LNCaP clone FGC (cell line): ENCODE measurements at places on chromosomes 1 and 21.

- DNase-seq = no peak
These were observed 16.8 kb downstream of the DUSP10 start for GRCh38 chr1:221724931-221725605.

DNA sequence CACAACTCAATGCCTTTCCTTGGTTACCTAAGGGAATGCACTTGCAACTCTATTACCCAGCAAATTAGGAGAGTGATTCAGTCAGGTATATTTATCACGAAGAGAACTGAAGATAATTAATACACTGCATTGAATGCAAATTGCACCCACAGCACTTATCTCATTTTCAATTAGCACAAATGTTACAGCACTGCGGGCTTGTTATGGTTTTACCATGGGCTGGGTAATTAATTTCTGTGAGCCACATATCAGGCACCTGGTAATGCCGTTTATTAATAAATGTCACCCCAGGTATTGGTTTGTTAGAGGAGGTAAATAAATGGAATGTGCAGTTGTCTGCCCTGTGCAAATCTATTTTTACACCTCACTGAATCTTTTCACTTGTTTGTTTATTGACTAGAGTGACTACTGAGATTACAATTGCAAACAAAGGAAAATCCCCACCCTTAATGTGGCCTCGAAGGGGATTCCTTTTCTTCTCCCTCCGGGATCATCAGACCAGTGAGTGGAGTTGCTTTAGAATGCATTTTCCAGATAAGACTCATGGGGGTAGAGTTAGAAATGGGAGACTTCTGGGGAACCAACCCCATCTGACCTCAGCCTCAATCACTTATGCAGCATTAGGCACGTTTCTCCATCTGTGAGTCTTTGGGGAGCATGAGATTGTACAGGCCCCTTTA is 269.3 kb downstream of the RPS6KC1 start:
- no peak for DNase-seq

DNA sequence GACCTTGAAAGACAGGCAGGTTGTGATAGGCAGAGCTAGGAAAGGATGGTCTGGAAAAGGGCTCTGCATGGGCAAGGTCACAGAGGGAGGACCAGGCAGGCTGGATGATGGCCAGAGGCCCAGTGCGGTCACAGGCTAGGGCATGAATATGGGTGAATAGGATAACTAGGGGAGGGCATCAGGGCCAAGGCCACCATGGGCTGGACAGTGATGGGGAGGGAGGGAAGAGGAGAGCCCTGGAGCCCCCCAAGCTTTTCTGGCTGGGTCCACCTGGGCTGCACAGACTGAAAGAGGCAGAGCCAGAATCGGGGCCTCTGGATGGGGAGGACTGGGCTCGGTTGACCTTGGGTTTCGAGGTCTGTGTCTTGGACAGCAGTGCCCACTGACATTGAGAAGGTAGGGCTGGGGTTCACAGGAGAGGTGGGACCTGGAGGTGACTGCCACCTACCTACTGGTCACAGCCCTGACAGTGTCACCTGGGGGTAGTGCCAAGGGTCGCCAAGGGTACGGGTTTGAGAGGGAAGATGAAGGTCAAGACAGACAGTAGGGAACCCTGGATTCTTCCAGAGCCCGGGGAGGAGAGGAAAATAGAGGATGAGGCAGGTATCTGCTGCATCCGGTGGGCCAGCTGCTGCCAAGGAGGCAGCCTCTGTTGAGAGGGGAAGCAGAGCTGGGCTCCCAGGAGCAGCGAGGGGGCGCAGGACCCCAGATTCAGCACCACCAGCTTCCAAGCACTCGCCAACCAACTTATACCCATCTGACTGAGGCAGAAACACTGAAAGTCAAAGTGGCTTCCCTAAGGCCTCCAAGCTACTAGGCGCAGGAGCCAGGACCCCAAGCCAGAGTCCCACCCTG is 6.1 kb upstream of the NPHP4 start:
- DNase-seq = no peak

DNA sequence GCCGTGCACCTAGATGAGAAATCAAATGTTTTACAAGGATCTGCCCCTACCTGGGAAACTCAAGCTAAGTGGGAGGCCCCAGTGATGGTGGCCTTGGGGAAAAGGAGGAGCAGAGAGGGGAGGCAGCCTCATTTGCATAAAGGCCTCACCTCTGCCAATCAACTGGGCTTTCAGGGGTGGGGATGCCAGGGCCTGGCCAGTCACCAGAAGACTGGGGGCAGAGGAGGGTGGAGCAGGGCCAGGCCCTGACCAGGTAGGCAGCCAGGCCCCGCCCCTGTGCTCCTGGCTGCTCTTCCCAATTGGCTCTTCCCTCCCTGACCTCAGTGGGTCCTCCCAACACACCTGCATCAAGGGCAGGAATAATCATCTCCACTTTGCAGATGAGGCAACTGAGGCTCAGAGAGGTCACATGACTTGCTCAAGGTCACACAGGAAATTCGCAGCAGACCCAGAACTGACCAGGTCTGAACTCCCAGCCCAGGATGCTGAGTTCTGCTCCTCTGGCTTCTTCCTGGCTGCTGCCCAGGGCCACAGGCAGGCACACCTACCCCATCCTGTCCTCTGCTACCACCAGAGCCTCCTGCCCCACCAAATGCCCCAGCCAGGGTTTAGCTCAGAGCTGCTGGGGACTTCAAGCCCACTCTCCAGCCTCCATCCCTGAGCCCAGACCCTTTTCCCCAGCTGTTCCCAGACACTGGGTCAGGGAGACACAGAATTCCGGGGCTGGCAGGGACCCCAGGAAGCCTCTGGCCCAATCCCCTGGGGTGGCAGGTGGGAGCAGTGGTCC is 677.9 kb downstream of the MATN1 start:
- no peak for DNase-seq

DNA sequence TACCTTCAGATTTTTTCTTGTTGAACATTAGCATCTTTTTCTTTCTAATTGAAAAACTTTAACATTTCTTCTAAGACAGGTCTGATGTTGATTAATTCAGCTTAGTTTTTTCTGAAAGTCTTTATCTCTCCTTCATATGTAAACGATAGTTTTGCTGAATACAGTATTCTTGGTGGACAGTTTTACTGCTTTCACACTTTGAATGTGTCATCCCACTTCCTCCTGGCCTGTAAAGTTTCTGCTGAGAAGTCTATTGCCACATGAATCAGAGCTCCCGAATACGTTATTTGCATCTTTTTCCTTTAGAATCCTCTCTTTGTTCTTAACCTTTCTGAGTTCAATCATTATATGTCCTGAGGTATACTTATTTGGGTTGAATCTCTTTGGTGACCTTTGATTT is 344.2 kb downstream of the OLFM3 start:
- DNase-seq = no peak

GRCh38 chr1:181318858-181319235 is 164.5 kb upstream of the CACNA1E start:
- no peak for DNase-seq

- DNase-seq = no peak
These were observed 29.5 kb downstream of the LDLRAP1 start for GRCh38 chr1:25572708-25573590.

- no peak for DNase-seq
These were observed 34.0 kb upstream of the SLC45A3 start for GRCh38 chr1:205714190-205714905.

GRCh38 chr21:42248783-42249597 is 30.1 kb downstream of the ABCG1 start:
- DNase-seq = no peak

DNA sequence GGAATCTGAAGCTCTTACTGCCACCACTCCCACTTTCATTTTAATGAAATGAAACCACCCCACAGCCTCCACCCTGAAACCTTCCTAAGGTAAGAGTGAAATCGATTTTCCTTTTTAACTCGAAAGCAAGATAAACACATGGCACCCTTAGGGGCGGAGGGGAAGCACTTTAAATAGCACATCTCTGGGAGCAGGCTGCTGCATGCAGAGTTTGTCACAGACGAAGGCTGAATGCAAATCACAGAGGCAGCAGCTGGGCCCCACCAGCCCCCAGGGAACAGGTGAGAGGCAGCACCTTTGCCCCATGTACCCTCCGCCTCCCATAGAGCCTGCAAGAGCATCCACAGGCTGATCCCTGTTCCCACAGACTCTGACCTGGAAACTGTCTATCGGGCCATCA is 60.0 kb upstream of the GRIK3 start:
- DNase-seq = no peak

- no peak for DNase-seq
These were observed 112.4 kb downstream of the TBX19 start for GRCh38 chr1:168392958-168393549.

DNA sequence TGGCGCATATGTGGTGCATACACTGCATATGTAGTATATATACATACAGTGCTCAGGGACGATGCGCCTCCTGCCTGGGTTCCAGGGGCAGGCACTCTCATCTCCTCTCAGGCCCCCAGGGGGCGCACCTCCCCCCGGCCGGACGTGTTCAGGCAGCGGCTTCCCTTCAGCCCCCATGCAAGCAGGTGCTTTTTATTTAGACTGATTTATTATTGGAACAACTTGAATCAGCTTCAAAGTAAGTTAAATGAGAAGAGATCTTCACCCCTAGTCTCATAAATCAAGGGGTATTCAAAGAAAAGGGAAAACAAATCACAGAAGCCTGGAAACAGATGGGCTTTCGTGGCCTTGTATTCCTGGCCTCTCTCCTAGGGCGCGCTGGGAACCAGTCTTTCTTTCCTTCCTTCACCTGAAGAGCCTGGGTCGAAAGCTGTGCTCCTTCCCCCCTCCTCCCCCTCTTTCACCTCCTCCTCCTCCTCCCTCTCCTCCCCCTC is 64.6 kb downstream of the UBIAD1 start:
- DNase-seq = no peak

- DNase-seq = no peak
These were observed 10.3 kb upstream of the ERMAP start for GRCh38 chr1:42806593-42806992.

DNA sequence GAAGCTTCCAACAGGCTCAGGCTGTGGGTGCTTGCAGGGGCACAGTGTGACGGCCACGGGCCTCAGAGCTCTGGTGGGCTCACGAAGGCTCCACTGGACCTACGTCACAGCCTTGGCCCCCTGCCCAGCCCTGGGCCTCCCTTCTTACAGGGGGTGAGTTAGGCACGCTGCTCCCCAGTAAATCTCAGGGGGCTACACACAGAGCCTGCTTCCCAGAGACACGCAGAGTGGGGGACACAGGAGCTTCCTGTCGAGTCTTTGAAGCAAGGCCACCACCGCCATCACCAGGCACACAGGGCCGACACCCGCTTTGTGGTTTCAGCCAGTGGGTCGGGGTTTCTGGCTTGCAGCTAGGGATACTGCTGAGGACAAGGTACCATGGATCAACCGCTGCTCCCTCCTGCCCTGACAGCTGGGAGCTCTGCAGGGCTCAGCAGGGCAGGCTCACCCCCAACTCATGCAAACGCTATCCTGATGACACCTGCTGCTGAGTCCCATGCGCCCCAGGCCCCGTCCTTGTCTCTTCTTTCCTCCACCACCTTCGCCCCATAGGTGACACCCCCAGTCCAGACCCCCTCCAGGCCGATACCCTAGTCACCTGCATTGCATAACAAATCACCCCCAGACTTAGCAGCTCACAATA is 5.5 kb upstream of the CFAP410 start:
- no peak for DNase-seq

DNA sequence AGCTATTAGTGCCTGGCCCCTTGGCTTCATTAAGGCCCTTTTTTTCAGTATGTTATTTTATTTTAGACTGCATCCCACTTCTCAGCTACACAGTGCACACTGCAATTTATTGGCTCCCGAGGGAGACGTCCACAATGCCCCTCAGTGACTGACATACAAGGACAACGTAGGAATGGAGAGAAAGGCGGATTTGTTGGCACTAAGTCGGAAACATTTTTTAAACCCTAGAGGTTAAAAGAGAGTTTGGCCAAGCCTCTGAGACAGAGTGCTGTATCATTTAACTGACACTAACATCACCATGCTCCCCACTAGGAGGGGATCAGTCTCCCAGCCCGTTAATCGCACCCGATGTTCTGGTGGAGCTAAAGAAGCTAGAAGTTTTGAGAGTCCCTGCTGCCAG is 45.7 kb upstream of the FOXD3 start:
- DNase-seq = no peak

DNA sequence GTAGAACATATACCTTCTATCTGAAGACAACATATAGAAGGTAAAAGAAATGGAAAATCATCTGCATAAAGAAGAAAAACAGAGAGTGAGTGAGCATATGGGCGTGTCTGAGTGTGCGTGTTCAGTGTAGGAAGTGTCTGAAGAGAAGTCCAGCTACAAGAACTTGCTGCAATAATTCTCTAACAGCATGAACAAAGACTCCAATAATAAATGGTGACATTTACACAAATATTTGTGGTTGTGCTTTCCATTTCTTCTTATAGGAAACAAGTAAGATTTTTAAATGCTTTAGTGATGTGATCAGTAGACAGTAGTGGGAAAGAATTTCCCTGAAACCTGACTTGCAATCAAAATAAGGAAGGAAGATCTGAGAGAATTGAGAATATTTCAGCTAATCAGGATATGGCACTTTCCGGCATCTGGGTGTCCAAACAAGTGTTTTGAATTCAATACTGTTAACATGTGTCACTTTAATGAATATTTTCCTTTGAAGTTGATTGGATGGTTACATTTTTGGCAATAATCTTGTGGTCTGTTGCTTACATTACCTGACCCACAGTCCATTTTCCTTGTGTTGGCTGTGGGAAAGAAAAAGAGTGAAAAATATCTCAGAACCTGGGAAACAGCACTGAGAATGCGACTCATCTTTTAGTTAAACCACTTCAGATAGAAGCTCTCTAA is 154.0 kb downstream of the TGFB2 start:
- no peak for DNase-seq

DNA sequence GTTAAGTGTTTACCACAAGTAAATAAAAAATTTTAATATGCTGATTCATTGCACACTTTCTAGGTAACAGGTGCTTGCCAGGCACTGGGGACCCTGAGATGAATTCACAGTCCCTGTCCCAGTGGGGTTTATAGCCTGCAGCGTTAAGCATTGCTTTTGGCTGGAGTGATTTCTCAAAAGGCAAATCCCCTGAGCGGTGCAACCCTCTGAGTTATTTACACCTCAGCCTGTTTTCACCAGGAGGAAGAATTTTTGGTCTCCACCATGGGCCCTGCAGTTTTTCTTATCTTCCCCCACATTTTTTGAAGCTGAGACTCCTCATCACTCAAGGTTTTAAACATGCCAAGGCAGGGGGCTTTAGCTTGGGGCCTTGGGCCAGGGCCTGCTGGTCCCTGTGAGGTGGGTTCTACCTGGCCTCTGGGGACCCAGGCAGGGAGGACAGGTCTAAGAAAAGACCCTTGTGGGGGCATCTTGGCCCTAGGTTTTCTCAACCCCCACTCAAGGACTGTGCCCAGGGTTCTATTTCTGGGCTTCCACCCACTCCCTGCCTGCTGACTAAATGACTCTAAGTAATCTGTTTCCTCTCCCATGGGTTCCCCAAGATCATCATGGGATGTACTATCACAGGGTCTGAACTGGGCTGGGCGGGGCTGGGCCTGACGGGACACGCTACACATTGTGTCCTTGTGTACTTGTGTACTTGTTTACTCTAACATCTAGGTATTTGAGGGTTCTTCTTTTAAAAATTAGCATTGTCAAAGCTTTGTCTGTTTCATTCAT is 10.2 kb upstream of the CHIT1 start:
- DNase-seq = peak; percentile 56

- no peak for DNase-seq
These were observed 92.1 kb downstream of the NAV1 start for GRCh38 chr1:201631037-201631436.

- DNase-seq = no peak
These were observed 70.2 kb upstream of the ERRFI1 start for GRCh38 chr1:8096105-8097011.
